ENCODE measurements at places on chromosomes 4 and X. TPM values are rescaled to one million over a fixed set of nuclear protein-coding genes. Genes with fewer than 3 reads are reported as not detected.

DNA sequence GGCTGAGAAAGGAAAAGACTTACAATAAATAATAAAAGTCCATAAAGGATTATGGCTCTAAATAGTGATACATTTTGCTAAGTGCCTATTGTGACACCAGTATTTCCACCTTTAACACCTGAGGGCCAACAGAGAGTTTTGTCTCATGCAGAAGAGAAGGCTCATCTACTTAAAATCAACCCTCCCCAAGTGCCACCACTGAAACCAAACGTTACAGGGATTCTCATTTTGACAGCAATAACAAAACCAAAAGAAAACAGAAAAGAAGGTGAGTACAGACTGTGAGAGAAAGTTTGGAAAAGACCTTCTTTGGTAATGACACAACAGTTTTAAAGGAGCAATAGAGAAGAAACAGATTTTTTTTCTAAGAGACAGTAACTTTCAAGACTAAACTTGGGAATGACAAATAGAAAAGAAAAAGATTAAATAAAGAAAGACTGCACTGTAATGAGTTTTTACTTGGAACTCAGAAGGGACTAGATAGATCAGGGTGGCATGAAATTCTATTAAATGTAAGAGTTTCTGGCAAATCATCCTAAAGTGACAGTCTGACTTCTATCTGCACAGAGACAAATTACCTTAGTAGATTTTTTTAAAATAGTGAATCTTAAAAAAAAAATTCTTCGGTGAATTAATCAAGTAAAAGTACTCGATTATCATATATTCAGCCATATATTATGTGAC lies 109.7 kb downstream of the ZNF827 start:
- DNase-seq = no peak

Gene PAK3
- total RNA-seq = 0.19 TPM

- no peak for DNase-seq
Observed at GRCh38 chr4:156962528-156962974, 9.0 kb downstream of the PDGFC start.

Gene PNMA3
- total RNA-seq = 1.2 TPM

- DNase-seq = no peak
Observed at GRCh38 chrX:74523224-74523623, 91.2 kb downstream of the RLIM start.

DNA sequence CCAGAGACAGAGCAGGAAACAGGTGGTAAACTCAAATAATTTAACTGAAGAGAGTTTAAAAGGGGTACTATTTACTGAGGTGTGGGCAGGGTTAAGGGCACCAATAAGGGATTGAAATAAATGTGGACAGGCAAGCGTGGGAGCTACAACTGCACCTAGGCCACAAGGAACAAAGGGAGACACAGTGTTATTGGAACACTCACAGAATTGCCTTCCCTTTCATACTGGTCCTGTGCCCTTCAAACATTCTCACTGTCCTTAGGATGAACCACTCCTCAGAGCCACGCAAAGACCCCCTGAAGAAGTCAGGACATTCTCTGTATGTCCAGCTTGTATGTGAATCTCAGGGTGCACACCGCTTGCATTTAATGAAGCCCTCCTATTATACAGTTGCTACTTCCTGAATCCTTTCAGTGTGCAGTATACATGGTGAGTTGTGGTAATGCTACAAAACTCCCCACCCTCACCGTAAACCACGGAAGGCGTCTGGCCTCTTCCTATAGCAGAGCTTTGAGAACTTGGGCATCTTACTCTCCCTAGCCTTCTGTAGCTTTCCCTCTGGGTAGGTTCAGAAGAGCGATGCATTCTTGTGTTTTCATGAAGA lies 9.6 kb upstream of the MRPL1 start:
- no peak for DNase-seq

Gene RHOXF1
- total RNA-seq = 7.2 TPM

DNA sequence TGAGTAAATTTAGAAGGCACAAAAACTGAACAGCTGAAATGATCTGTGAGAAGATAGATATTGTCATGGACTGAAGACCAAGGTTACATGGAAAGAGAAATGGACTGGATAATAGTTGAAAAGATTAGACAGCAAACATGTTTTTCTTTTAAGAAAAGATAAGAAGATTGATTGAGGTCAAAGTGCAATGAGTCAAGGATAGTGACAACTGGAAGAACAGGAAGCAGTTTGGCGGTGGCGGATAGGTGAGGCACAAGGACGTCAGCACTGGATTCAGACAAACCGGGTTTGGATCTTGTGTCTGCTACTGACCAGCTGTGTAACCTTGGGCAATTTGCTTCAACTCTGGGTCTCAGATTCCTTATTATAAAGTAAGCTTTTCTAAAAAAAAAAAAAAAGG lies 2.0 kb upstream of the HPGD start:
- DNase-seq = peak; percentile 82

Gene SYTL4
- 25.4 TPM for total RNA-seq

DNA sequence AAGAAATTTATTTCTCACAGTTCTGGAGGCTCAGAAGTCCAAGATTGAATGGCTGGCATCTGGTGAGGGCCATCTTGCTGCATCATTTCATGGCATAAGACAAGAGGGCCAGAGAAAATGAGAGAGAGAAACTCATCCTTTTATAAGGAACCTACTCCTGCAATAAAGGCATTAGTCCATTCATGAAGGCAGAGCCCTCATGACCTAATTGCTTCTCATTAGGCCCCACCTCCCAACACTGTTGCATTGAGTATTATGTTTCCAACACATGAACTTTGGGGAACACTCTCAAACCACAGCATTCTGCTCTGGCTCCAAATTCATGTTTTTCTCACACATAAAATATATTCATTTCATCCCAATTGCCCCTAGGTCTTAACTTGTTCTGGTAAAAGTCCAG lies 14.2 kb downstream of the RNF175 start:
- no peak for DNase-seq

GRCh38 chr4:150199056-150199455 lies 120.8 kb downstream of the DCLK2 start:
- no peak for DNase-seq

DNA sequence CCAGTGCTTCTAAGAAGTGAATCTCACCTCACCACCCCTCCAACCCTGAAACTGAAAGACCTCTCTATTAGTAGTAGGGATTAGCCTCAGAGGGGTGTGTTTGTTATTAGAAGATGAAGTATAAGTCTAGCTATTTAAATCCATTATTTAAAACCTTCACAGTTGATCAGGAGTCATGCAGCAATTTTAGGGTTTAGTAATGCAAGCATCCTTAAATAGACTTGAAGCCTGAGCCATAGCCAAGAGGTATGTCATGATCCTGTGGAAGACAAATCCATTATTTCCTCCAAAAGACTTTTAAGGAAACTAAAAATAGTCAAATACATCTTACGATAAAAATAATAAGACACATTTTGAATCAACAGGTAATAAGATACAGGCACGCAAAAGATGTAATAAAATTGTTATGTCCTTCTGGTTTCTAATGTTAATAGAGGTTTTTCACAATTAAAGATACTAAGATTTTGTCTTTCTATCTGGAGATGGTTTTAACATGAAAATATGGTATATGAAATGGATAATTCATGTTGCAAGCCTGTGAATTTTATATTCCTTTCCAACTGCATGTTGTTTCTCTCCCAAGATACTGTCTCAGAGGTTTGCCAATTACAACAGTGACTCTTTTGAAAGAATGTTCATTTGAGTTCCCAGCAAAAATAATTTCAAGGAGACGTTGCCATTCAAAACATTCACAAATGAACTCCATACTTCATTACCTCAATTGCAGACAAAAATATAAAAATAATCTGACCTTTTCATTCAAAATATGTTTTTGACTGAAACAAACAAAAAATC lies 68.0 kb downstream of the LUZP4 start:
- DNase-seq = no peak

DNA sequence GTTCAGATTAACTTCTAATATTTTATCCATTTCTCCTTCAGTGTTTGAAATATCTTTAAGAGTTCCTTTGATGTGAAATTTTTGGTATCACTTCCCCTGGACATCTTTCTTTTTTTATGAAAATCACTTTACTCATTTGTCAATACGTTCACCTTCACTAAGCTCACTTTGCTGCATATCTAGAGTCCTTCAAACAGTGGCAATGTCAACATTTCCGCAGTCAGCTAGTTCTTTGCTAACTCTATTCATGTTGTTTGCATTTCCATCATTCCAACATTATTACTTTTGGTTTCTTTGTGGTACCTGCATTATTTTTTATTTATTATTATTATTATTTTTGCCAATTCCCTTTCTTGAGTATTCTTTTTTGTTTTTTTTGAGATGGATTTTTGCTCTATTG lies 203.0 kb downstream of the GPAT3 start:
- DNase-seq = no peak

DNA sequence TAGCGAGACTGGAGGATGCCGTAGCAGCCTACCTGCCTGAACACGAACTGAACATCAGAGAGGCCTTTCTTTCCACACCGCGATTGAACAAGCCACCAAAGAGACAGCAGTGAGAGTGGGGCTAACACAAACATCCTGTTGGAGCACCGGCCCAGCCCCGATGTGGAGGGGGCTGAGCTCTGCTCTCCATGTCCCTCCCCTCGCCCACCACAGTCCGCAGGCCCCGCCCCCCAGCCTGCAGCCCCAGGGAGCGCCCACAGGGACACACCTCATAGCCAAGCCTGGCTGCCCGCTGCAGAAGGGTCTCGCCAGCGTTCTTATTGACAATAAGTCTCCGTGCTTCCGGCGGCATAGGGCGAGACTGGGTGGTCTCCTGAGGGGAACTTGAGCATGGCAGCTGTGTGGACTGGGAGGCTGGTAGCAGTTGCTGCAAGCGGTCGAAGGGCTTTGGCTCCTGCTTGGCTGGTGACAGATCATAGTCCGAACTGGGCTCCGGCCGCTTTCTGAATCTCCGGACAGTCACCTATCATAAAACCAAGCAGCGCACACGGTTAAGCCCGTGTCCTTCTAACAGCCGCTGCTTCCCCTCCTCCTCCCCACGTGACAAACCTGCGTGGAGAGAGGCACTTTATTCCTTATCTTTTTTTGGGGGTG lies 35.8 kb downstream of the BCOR start:
- no peak for DNase-seq

GRCh38 chr4:37798616-37799015 lies 27.9 kb upstream of the PGM2 start:
- DNase-seq = no peak

Gene KCND1
- 0.35 TPM for total RNA-seq

DNA sequence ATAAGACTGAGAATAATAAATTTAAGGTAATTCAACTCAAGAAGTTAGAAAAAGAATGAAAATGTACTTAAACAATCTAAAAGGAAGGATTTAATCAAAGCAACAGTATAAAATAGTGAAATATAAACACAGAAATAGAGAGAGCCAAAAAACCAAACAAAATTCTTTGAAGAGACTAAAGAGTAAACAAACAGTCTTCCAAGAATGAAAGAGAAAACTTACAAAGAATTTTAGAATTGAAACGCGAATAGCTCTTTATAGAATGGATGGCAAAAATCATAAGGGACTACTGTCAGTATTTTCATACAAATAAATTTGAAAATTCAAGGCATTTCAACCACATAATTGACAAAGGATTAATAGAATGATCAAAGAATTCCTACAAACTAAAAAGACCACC lies 41.7 kb downstream of the VEGFC start:
- no peak for DNase-seq

DNA sequence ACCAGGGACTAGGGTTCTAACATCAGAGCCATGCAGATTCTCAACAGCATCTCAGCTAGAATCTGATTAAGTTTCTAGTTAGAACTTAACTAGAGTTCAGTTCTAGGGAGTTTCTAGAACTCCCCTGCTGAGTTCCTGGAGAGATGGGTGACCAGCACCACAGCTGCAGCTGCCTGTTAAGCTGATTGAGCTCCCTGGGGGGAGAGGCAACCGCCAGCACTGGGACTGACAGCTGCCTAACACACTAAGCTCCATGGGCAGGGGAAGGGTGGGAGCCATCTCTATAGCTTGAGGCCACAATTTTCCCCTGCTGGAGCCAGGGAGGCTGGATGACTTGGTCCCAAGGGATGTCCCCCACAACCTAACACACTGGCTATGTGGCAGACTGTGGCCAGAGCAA lies 84.2 kb downstream of the CHIC1 start:
- no peak for DNase-seq
